ENCODE measurements at places on chromosomes 4 and X. TPM values are rescaled to one million over a fixed set of nuclear protein-coding genes. Genes with fewer than 3 reads are reported as not detected.

Gene YY2
- 5.0 TPM for total RNA-seq

Gene TEX13C
- not detected for total RNA-seq

DNA sequence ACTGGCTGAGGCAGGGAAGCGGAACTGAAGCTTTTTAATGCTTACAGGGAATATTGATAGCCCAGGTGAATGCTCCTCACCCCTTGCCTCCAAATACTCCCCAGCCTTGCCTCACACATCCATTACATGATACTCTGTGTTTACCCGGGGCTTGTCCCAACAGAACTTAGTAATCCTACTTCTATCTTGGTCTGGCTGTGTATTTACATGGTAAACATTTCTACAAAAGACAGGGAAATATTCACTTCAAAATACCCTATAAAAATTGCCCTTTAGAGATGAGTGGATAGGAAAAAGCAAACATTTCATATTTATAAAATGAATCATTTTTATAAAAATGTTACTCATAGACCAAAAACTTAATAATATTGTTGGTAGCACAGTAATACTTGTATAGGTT is 120.1 kb downstream of the NHS start:
- H3K27ac ChIP-seq = no peak overlapping the region
- no peak for DNase-seq
- H3K27me3 ChIP-seq = no peaks in the 10 kb centered on the region
- H3K4me1 ChIP-seq = no peaks in the 10 kb centered on the region

DNA sequence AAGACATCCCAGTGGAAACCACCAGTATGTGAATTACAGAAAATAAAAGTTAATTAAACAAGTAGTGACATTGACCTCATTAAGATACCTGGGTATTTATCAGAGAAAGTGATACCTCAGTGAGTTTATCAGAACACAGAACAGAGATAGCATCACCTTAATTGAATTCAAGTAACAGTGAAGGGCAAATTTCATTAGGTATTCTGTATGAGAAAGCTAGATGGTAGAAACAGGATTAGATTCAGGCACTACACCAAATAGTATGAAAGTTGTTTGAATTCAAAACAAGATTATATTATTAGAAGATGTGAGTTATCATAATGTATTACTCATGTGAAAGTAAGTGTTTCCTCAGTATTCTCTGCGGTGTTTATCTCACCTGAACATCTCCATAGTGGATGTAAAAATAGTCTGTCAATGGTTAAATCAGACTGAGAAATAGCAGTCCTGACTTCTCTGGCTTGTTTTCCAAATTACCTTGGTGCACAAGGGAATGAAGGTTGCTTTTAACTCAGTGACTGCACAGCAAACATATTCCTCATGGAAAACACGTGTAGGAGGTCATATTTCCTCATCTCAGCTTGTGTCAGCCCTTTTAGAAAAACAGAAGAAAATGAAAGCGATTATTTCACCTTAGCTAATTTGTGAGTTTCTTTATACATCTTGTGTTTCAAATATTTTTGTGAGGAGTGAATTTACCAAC is 79.9 kb upstream of the PCDH18 start:
- H3K36me3 ChIP-seq = no peaks in the 10 kb centered on the region
- no peak for DNase-seq
- H3K4me3 ChIP-seq = no peak overlapping the region
- no peak overlapping the region for H3K27ac ChIP-seq
- H3K4me1 ChIP-seq = no peaks in the 10 kb centered on the region

DNA sequence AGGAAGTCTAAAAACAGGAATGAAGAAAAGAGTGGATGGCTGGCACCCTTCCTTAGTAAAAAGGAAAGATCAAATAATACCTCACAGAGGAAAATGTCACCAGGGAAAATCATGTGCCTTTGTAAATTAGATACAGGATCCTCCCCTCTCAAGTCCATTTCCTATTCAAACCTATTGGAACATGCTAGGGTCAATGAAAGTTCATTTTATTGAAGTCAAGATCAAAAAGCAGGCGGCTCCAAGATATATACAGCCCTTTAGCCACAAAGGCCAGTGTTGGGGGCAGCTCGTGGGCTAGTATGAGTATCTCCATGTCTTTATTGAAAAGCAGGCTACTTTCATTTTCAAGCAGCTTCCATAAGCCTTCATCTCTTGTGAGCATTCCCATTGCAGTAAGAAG is 141.1 kb downstream of the QDPR start:
- no peak overlapping the region for H3K27ac ChIP-seq
- H3K36me3 ChIP-seq = no peaks in the 10 kb centered on the region
- DNase-seq = no peak
- H3K4me1 ChIP-seq = no peaks in the 10 kb centered on the region
- H3K27me3 ChIP-seq = no peaks in the 10 kb centered on the region

- H3K27me3 ChIP-seq = no peaks in the 10 kb centered on the region
- H3K4me3 ChIP-seq = no peak overlapping the region
- no peak overlapping the region for H3K27ac ChIP-seq
- no peak for DNase-seq
- no peaks in the 10 kb centered on the region for H3K36me3 ChIP-seq
These were observed 50.4 kb downstream of the GPC4 start for GRCh38 chrX:133364865-133365264.

- no peaks in the 10 kb centered on the region for H3K36me3 ChIP-seq
- H3K27me3 ChIP-seq = no peaks in the 10 kb centered on the region
- no peak for DNase-seq
- peak overlapping the region; percentile 16 for H3K27ac ChIP-seq
- H3K4me3 ChIP-seq = no peak overlapping the region
These were observed 51.3 kb downstream of the ATP11C start for GRCh38 chrX:139881572-139881971.

DNA sequence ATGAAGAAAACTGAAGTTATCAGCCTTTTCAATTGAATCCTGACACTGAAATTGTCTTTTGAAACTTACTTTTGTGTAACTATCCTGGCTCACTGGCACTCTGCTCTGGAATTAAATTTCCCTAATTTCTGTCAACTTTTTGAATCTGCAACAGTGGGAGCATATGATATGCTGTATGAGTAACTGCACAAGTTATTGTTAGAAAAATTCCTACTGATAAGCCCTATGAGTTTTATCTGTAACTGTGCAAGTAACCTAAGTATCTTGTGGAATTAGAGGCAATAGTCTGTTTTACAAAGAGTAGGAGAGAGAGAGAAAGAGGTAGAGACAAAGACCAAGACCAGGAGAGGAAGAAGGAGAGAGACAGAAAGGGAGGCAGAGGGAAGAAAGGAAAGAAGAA is 9.2 kb upstream of the HPGD start:
- H3K4me3 ChIP-seq = no peak overlapping the region
- DNase-seq = no peak

- DNase-seq = no peak
- no peaks in the 10 kb centered on the region for H3K4me1 ChIP-seq
- H3K36me3 ChIP-seq = no peaks in the 10 kb centered on the region
- H3K4me3 ChIP-seq = no peak overlapping the region
These were observed 8.7 kb downstream of the TMEM187 start for GRCh38 chrX:153981231-153981630.

DNA sequence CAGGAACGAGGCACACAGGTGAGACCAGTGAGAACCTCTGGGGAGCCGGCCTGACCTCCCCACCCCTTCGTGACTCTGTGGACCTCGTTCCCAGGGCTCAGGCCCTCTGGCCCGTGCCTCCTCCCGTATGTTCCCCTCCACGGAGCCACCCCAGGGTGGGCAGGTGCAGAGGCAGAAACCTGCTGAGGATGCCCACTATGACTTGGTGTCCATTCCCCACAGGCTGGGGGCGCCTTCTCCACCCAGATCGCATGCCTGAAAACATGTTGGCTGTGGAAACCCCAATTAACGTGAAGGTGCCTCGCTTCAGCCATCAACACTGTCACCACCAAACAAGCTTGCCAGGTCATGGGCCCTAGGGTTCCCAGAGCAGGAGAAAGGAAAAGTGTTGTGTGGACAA is 27.0 kb downstream of the BLOC1S4 start:
- H3K27ac ChIP-seq = no peak overlapping the region
- H3K4me3 ChIP-seq = no peak overlapping the region
- no peaks in the 10 kb centered on the region for H3K27me3 ChIP-seq
- peaks cover 9% of the 10 kb centered on the region for H3K4me1 ChIP-seq

GRCh38 chr4:155559915-155560314 is 106.7 kb upstream of the GUCY1A1 start:
- no peaks in the 10 kb centered on the region for H3K36me3 ChIP-seq
- no peak for DNase-seq
- H3K27ac ChIP-seq = no peak overlapping the region
- no peak overlapping the region for H3K4me3 ChIP-seq

DNA sequence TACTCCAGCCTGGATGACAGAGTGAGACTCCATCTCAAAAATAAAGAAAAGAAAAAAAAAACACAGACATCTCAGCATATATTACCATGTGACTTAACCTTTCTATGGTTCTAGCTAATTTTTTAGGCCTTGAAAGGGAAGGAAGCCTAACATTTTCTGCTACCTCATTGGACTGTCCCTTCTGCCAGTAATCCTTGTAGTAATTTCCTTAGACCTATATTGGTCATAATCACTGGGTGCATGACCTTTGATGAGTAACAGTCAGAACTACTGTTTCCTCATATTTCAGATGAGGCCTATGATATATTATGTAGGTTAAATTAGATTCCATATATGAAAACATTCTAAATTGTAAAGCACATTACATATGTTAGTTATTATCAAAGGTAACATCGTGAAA is 9.6 kb downstream of the XIAP start:
- H3K4me1 ChIP-seq = no peaks in the 10 kb centered on the region
- no peak overlapping the region for H3K27ac ChIP-seq
- H3K4me3 ChIP-seq = no peak overlapping the region
- no peaks in the 10 kb centered on the region for H3K27me3 ChIP-seq

DNA sequence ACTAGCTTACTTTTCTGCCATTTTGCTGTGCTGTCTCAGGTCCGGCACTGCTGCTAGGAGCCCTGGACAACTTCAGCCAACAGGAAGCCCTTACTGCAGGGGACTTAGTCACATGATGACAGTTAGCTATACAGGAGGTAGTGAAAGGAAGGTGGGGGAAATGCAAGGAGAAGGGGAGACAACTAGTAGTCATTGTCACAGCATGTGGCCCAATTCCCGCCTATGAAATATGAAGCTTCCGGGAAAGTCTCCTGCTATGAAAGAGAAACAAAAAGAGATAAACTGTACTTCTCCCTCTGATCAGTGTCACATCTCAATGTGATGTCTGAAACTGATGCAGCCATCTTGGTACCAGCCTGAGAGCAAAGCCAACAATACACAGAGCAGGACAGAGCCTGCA is 71.6 kb downstream of the AMELX start:
- no peak for DNase-seq
- no peak overlapping the region for H3K4me3 ChIP-seq
- no peak overlapping the region for H3K27ac ChIP-seq
- H3K27me3 ChIP-seq = peaks cover 9% of the 10 kb centered on the region

Measured in breast epithelium (tissue), 4 donors.